Daoy (cell line): ENCODE measurements at places on chromosomes 1 and 21. TPM values are rescaled to one million over a fixed set of nuclear protein-coding genes. Genes with fewer than 3 reads are reported as not detected.

- DNase-seq: peak; percentile 86
These were observed 475 bp upstream of the NPPB start for GRCh38 chr1:11858968-11859871.

- DNase-seq: no peak
These were observed 27.3 kb upstream of the LMX1A start for GRCh38 chr1:165383599-165384405.

DNA sequence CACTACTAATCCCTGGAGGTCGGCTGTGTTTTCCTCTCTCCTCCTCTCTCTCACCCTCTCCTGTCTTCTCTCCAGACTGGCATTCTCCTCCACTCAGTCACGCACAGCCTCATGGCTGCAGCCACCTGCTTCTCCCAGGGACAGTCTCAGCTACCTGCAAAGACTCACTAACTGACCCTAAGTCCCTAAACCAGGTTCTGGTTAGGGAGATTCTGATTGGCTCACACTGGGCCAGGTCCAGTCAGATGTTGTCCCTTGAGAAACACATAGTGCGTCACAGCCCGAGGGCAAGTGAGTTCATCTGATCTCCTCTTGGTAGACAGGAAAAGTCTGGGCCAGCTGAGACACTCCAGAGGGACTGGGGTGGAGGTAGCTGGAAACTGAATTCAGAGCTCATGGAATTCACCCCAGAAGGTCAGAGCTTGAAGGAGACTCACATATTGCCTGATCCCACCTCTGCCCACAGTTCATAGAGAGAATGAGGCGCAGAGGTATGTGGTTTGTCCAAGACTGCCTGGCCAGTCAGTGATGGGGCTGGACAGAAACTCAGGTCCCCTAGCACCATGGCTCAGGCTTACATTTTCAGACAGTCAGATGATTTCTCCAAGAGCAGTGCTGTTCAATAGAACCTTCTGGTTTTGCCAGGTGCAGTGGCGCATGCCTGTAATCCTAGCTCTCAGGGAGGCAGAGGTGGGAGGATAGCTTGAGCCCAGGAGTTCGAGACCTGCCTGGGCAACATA, 40.4 kb upstream of the RPL11 start:
- peak; percentile 56 for DNase-seq

- DNase-seq: peak; percentile 68
These were observed 95.9 kb downstream of the SPSB1 start for GRCh38 chr1:9388335-9389180.

DNA sequence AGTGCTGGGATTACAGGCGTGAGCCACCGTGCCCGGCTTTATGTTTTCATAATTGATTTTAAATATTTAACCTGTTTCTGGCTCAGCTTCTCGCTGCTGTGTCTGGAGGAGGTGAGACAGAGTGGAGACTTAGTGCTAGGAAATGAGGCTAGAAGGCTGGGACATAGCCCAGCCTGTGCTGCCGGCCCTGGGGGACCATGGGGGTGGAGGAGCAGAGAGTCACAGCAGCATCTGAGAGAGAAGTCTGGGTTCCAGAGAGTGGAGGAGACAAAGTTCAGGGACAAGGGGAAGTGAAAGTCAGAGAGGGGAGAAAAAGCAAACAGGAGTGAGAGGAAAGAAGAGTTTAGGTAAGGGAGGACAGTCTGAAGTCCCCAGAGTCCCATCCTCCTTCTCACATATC, 71.9 kb downstream of the LHX9 start:
- no peak for DNase-seq

GRCh38 chr1:117673405-117673804, 67.6 kb downstream of the TENT5C start:
- peak; percentile 77 for DNase-seq

DNA sequence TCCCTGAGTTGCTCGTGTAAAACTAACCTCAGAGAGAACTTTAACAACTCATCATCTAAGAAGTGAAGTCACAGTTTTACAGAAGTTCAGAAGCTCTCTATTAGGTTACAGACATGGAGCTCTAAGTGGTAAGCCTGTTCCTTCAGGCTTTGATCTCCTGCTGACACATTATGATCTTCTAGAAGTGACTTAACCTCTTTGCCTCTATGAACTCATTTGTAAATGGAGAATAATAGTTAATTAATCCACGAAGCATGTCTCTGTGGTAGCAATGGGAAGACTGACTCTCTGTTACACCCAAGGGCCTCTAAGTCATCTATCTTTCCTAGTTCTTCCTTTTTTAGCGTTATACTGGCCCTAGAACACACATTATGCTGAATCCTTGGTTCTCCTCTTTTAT, 157.9 kb upstream of the NRIP1 start:
- DNase-seq: peak; percentile 3

DNA sequence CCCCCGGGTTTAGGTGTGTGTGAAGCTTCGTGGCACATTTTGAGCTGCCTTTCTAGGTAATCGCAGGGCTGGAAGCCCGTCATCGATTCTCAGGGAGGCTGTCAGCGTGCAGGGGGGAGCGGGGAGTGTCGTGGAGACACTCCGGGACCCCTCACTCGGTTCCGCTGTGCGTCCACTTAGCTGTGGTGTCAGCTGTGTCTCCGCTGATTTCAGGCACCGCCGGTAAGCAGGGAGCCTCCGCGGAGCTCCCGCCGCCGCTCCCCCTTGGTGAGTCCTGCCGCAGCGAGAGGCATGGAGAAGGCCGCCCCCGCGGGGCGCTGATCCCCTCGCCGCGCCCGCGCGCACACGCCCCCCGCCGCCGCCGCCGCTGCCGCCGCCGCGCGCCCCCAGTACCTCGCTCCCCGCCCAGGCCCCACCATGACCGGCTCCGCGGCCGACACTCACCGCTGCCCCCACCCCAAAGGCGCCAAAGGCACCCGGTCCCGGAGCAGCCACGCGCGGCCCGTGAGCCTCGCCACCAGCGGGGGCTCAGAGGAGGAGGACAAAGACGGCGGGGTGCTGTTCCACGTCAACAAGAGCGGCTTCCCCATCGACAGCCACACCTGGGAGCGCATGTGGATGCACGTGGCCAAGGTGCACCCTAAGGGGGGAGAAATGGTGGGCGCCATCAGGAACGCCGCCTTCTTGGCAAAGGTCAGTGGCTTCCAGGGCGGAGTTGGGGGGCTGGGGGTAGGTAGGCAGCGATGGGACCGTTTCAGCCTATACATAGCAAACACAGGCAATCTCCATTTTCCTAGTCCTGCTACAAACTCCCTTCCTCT, 995 bp downstream of the VASH2 start:
- peak; percentile 17 for DNase-seq

GRCh38 chr1:213183036-213183672, 132.1 kb downstream of the RPS6KC1 start:
- no peak for DNase-seq

GRCh38 chr1:86552376-86552775, 5.5 kb downstream of the CLCA4 start:
- peak; percentile 7 for DNase-seq

Gene REN
- not detected in 2 replicates for total RNA-seq

Gene URB1
- total RNA-seq: 22.0 and 28.3 TPM in 2 replicates

Gene KAZN
- total RNA-seq: 6.3 and 6.7 TPM in 2 replicates
